ENCODE measurements at places on chromosomes 2 and 18.

DNA sequence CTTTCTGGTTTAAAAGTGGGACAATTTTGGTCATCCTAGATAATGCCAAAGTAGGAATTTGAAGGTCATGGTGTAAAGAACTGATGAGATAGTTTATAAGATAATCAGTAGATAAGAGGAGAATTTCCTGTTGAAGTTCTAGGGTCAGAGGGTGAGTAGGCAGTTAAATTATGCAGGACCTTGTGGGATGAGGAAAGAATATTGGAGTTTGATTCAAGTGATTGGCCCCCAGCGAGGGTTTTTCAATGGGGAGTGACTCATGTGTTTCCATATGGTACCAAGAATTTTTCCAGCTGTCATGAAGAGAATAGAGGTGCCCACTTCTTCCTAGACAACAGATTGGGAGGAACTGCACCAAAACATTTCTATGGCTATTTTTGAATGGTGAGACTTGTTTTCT lies 940.2 kb upstream of the ZEB2 start:
- DNase-seq, result no peak

DNA sequence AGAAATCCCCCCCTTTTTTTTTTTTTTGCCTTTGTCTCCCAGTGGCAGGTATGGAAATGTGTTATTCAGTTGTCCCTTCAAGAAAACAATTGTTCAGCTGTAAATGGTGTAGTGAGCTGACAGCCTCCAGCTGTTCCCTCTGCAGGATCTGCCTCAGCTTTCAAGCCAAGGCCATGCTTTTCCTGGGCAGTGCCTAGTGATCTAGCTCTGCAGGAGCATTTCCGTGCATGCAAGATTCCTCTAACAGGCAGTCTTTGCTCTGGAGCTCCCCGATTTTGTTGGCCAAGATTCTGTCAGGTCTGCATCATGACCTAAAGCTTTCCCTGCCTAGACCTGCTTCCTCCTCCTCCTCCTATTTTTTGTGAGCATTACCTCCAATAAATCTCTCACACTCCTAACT lies 300.7 kb upstream of the UBE2E3 start:
- no peak for DNase-seq

- no peak for DNase-seq
Measured at GRCh38 chr2:85802354-85803103, 48.7 kb downstream of the ATOH8 start.

- no peak for DNase-seq
Measured at GRCh38 chr18:67913040-67913439, 396.5 kb upstream of the DSEL start.

DNA sequence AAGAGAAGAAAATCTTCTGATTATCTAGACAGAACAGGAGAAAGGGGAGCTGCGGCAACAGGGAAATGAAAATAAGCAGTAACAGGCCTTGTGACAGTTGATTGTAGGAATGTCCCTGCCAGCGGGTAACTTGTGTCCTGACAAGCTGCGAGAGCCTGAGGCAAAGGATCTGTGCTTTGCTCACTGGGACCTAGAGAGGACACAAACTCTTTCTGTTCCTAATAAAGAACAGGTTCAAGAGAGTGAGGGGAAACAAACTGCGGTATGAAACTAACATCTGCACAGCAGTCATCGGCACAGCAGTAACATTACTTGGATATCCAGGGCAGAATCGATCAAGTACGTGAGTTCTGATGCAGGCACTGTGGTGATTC lies 103.7 kb upstream of the THOC1 start:
- no peak for DNase-seq

GRCh38 chr18:78768221-78768620 lies 211.4 kb upstream of the SALL3 start:
- no peak for DNase-seq

- no peak for DNase-seq
Measured at GRCh38 chr2:64905338-64906024, 83.7 kb upstream of the SLC1A4 start.

GRCh38 chr2:112622528-112622849 lies 23.2 kb upstream of the SLC20A1 start:
- DNase-seq, result no peak

GRCh38 chr2:52369178-52369577 lies 1337.2 kb upstream of the NRXN1 start:
- DNase-seq, result no peak

DNA sequence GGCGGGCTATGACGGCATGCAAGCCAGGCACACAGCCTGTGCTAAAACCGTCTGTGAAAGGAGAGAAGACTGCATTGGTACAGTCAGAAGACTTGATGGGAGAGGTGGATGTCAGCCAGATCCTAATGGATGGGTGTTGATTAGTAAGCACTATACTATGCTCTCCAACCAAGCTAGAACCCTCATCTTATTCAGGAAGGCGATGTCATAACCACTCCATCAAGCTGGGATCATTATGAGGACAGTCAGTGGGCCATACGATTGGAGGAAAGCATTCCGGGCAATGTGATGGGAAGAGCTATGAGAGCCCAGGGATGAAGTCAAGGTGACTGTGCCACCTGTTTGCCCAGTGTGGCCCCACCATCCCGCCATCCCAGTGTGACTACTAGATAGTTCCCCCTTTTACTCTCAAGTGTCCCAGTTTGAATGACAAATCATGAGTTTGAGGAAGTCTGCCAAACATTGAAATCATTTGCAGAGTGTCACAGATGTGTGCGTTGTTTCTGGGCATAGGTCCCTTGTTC lies 66.4 kb downstream of the MRPS9 start:
- DNase-seq, result peak; percentile 54

DNA sequence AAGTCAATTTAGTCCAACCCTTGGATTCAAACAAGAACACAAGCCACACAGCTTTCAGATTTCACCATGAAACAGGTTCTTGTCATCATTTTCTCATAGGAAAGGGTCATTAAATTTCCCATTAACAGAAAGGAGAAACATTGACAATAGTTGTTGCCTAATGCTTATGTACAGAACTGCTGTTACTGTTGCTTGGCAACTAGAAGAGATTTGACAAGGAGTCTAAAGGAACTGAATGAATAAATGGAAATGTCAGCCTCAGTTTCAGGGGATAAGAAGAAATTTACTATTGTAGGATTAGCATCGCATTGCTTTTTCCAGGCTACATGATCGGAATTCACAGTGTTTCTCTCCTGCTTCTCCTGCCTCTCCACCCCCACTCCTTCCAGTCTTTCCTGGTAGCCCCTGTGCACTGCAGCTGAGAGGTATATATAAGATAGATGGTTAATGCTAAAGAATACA lies 90.3 kb downstream of the SPATS2L start:
- peak; percentile 100 for DNase-seq

DNA sequence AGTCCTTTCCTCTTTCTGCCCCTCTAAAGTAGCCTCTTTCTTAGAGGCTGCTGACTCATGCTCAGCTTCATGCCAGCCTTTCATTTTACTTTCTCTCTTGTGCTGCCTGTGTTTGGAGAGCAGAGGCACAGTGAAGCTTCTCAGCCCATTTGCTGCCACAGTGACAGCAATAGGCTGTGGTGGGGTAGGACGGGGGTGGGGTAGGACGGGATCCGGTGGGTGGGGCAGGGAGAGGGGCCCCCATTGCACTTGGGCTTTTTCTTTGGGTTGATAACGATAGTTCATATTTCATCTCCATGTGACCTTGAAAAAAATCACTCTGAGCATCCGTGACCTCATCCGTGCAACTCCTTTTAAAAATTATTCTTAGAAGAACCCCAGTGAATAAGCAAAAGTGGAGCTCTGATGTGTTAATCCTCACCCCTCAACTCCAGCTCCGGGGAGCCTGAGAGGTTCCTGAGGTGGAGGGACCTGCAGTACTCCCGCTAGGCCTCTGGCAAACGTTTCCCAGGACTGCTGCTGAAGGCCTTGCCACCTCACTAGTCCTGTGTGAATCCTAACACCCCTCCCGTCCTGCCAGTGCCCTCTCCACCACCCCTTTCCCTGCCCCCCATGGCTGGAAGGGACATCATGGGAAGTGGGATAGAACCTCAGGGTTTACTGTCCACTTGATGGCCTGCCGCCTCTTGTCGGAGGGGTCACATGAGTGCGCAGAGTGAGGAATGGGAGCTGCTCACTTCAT lies 70.8 kb downstream of the INPP4A start:
- DNase-seq, result peak; percentile 40

- DNase-seq, result no peak
Measured at GRCh38 chr2:239042551-239043320, 194.9 kb downstream of the TWIST2 start.

GRCh38 chr2:173079141-173079540 lies 3.5 kb downstream of the MAP3K20 start:
- no peak for DNase-seq

DNA sequence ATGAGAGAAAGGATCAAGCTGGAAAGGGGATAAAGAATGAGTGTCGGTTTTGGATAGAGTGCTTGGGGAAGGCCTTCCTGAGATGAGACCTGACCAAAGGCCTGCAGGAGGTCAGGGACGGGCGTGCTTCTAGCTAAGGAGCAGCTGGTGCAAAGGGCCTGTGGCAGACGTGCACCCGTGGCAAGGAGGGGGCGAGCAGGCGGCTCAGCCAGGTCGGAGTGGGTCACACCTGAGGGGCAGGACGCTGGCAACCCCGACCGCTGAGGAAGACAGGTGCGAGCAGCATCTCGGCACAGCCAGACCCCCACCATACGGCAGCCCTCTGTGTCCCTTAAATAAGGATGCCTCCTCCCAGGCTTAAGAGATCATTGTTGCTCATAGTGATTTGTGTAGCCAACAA lies 48.1 kb downstream of the ODC1 start:
- DNase-seq, result no peak

- DNase-seq, result no peak
Measured at GRCh38 chr18:57443702-57444101, 8.5 kb downstream of the ONECUT2 start.

DNA sequence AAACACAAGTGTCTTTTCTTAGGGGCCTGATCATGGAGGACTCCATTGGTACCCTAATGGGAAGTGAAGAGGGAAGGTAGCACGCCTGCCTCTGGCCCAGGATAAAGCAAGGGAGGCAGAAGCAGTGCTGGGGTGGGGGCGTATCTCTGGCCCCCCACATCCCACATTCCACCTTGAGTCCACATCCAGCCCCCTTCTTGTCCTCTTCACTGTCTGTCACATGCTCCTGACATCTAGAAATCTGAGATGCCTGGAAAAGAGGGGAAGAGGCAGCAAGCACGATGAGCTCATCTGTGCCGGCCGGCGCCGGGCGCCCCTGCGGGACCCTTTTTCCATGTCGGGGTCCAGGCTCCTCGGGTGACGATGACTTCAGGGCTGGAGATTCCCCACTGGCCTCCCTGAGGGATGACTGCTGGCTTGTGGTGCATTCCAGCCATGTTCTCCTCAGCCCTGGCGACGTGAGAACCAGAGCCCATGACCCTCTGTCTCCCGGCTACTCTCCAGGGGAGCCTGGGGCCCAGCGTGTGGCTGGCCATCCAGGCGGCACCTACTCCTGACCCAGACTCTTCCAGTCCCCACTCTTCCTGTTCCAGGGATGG lies 277.5 kb downstream of the DYSF start:
- no peak for DNase-seq

DNA sequence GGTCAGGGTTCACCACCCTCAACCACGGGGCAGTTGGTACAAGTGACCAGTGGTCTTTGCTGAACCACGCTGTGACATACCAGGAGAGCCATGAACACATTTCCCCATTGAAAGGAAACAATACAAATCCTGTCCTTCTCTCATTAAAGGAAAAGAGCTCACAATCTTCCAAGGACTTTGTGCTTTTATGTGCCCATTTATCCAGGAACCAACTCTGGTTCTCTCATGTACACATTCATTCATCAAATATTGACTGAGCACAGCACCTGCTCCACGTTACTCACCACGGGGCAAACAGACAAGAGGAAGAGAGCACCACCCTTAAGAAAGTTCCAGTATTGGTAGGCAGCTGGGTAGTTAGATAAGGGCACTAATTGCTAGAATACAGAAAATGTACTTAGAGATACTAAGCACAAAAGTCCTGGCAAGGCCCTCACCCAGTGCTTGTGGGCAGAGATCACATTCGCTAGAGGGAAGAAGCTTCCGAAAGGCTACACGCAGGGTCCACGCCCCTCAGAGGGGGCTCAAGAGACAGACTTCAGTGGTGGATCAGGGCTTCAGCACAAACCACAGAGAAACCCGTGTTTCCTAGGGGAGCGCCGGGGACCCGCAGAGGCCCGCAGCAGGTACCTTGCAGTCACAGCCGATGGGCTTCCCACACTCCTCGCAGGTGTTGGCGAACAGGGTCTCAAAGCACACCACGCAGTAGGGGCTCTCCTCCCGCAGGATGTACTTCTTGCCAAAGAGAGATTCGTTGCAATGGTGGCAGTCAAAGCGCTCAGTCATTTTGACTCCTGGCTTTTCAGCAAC lies 12.9 kb downstream of the FHL2 start:
- DNase-seq, result no peak

- peak; percentile 71 for DNase-seq
Measured at GRCh38 chr18:46067438-46068007, 4.5 kb downstream of the PSTPIP2 start.

GRCh38 chr2:210617318-210617717 lies 60.9 kb downstream of the CPS1 start:
- no peak for DNase-seq

DNA sequence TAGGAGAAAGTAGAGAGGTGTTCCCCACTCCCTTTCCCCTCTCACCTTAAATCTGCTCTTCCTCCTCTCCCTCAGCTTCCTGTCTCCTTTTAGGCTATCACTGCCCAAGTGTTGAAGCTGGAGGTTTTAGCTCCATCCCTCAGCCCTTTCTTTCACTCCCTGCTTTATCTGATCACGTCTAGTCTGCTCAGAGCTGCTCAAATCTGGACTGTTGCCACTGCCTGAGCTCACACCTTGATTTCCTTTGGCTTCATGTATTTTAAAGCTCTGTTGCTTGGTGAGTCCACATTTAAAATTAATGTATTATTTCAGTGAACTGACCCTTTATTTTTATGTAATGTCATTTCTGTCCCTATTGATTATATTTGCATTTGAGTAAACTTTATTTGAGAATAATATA lies 236.6 kb downstream of the PTGR3 start:
- DNase-seq, result no peak

GRCh38 chr18:4445902-4446301 lies 9.2 kb downstream of the DLGAP1 start:
- no peak for DNase-seq

GRCh38 chr2:224570328-224570993 lies 14.7 kb downstream of the CUL3 start:
- no peak for DNase-seq

DNA sequence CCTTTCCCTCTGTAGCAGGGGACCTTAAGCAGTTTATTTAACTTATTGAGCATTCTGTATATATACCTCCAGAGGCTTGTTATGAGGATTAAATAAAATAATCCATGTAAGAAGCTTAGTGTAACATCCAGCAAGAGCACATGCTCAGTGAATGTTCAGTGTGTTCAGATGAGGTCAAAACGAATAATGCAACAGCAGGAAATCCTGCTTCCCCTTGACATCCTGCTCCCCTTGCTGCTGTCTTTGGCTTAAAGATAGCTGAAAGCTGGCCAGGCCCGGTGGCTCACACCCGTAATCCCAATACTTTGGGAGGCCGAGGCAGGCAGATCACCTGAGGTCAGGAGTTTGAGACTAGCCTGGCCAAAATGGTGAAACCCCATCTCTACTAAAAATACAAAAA lies 68.7 kb downstream of the COL4A4 start:
- DNase-seq, result no peak

DNA sequence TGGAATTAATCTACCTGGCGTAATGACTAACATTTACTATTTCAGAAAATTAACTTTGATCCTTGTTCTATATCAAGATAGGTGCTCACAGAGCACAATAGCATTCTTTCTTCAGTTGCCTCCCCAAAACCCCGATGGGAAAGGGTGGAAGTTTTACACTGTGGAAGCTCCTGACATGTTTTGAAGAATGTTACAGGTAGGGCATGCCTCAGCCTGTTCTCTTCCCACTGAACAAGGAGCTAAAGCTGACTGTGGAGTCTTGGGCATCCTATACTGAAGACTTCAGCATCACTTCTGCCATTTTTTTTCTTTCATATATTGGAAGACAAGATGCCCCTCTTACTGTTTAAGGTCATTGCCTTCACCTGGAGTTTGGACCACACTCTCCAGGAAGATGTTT lies 211.2 kb downstream of the SPP2 start:
- DNase-seq, result no peak
